NCI-H1092 (cell line): ENCODE measurements at places on chromosomes 12 and 14.
A peak's percentile ranks its signal among the peaks of the same experiment; 100 is the strongest.

GRCh38 chr12:49058366-49059044 lies 2.1 kb downstream of the KMT2D start:
- DNase-seq = no peak

DNA sequence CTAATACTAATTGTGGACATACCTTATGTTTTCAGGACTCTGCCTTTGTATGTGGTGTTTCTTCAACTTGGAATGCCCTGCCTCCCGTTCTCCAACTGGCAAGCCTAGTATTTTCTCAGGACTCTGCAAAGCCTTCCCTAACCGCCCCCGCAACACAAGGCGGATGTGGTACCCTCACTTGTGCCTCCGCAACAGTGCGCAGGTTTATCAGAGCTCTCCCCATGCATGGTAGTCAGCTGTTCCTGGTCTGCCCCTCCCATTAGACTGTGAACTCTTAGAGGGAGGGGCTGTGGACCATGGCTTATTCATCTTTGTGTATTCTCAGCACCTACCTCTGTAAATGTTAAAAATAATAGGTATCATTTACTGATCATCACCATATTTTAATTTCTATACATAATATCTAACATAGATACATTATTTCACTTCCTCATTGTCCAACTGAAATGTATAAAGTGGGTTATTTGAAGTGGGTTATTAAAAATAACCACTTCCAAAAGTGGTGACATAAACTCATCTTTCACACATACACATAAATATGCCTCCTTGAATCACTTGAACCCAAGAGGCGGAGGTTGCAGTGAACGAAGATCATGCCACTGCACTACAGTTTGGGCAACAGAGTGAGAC lies 9.0 kb downstream of the LPAR5 start:
- no peak for DNase-seq

DNA sequence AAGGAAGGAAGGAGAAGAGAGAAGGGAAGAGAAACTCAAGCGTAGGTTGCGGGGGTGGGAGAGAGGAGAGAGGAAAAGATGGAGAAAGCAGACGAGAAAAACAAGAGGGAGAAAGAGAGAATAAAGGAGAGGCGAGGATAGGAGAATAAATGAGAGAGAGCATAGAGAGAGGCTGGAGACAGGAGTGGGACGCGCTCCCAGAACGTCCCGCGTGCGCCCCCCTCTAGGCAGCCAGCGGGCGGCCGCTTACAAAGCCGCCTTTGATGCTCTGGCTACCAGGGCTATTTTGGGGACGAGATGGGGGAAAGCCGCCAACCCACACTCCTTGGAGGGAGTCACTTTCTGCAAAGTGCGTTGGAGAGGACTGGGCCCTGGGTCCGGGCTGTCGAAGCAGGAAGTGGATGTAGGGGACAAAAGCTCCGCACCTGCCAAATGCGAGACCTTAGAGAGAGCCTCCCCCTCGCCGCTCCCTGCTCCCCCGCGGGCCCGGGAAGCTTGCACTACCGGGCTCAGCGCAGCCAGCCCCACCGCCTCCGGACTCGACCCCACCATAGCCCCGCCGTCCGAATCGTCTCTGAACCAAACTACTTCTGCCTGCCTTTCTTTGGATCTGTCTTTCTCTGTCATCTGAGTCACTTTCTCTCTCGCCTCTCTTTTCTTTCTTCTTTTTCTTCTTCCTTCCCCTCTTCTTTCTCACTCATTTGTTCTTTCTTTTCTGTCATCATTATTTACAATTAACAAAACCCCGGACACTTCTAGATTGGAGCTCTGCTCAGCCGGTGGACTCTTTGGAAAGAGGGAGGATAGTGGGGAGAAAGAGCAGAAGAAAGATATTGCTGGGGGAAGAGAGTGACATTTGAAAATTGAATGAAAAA lies 8.0 kb downstream of the ASCL1 start:
- DNase-seq = no peak

- no peak for DNase-seq
These were observed 2.9 kb downstream of the C1R start for GRCh38 chr12:7089196-7089871.

GRCh38 chr12:50326590-50327284 lies 43.4 kb upstream of the LIMA1 start:
- peak; percentile 15 for DNase-seq
